Stimulated activated CD4-positive, alpha-beta T cell treated with anti-CD3 and anti-CD28 coated beads, Interleukin-1b, Interleukin-23, amount 100 ng/mL, for 1 hour (primary cell): ENCODE measurements at places on chromosomes 12 and 14.

- no peak for DNase-seq
Measured at GRCh38 chr12:31687101-31687527, 27.6 kb downstream of the ETFBKMT start.

DNA sequence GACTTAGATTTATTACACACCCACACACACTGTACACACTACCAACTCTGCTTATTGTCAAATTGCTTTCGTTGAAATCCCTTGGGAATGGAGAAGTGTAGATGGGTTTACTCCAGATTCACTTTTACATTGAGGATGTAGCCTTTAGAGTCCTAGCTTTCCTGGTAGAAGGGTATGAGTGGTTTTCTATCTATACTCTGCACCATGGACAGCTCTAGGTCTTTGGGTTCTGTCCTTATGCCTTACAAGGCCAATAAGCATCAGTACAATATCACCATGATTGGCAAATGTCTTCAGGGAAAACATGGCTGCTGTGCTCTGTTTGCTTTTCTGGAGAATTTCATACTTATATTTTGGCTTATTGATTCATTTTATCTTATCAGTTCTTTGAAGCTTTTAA is 1063.9 kb downstream of the SLC6A15 start:
- DNase-seq, result no peak

DNA sequence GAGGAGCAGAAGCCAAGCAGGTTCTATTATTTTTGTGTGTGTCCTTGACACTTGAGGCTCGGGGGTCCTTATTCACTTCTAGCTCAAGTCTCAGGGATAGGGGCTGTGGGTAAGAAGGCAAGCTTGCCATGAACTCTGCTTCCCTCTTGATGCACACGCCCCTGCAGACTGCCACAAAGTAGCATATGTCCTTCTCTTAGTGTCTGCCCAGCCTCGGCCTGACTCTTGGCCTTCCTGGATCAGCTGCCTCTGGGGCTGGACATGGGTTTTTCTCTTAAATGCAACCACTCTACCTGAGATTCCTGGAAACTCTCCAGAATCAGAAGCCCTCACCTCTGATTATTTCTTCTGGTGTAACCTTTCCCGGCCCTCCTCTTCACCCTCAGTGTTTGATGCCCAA is 28.2 kb upstream of the PEX5 start:
- no peak for DNase-seq

DNA sequence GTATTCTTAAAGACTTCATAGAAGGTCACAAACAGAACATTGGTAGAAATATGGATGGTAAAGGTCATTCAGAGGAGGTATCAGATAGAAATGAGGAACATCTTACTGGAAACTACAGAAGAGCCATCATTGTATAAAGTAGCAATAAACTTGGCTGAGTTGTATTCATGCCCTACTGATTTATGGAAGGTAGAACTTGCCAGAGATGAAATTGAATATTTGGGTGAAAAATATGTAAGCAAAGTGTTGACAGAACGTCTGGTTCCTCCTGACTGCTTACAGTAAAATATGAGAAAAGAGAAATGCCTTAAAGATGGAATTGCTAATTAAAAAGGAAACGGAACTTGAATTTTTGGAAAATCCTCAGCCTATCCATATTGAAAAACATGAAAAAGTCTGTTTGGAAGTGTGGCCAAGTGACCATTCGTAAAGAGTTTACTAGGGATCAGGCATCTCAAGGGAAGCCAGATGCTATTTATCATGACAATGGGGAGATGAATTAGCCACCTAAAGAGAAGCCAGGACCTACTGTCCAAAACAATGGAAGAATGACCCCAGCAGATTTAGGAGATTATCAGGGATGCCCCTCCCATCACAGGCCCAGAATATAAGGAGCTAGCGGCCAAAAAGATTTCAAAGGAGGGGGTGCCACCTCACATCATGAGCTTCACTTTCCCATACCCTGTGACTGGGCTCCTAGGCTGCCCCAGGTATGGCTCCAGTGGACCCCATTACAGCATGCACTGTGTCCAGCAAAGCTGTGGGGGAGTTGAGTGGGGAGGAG is 189.3 kb downstream of the ITPR2 start:
- DNase-seq, result no peak

- no peak for DNase-seq
Measured at GRCh38 chr14:68413509-68413908, 379.4 kb downstream of the ZFP36L1 start.

GRCh38 chr14:79089576-79089975 is 919.4 kb downstream of the NRXN3 start:
- DNase-seq, result no peak

DNA sequence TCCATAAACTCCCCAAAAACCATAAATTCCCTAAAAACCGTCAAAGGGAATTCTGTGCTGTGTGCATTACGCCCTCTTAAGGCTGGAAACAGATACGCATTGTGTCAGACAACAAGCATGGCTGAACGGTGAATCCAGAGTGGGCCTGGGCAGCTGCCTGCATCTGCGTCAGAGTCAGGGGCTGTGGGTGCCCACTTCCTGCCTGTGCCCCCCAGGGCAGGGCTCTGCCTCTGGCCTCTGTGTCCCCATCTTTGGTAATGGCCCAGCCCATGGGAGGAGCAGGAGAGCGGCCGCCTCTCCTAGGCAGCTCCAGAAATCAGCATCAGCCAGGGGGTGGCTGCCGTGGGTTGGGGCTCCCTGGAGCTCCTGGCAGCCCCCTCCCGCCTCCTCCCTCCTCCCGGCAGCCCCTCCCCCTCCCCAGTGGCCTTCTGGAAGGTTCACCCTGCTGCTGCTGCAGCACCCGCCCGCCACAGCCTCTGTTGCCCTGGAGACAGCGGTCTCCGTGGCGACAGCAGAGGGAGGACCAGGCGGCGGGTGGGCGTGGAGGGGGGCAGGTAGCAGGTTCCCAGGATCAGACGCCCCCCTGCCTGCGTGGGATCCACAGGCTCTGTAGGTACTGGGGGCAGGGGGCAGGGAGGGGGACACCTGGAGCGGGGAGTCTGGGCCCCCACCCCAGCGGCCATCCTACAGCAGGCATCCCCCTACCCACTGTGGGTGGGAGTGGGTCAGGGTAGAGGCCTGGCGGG is 5.9 kb downstream of the MMP17 start:
- DNase-seq, result no peak

DNA sequence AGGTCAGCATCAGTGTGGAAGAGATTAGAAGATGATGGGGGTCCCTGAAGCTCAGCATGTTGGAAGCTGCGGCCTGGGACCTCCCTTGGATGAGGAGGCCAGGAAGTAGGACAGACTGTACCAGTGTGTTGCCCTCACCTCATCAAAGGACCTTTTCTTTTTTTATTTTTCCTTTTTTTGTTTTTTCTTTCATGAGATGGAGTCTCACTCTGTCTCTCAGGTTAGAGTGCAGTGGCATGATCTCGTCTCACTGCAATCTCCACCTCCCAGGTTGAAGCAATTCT is 16.4 kb upstream of the FAM222A start:
- DNase-seq, result no peak

- DNase-seq, result no peak
Measured at GRCh38 chr12:29220632-29221336, 71.7 kb downstream of the FAR2 start.

GRCh38 chr14:67420102-67420739 is 8.3 kb upstream of the PLEK2 start:
- no peak for DNase-seq

DNA sequence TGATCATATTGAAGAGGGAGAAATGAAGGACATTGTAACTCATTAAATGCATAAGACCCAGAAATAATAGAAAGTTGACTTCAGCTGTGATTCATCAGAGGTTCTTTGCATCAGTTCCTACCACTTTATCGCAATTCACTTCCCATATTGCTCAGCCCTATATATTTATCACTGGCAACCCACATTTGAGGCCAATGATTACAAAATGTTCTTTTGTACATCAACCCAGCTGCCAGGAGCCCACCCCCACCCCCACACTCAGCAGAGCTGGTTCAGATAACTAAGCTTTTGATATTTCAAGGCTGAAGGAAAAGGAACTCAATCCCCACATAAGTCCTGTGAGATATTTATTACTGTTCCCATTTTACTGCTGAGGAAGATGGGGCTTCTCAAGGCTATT is 51.2 kb upstream of the TMPO start:
- no peak for DNase-seq

DNA sequence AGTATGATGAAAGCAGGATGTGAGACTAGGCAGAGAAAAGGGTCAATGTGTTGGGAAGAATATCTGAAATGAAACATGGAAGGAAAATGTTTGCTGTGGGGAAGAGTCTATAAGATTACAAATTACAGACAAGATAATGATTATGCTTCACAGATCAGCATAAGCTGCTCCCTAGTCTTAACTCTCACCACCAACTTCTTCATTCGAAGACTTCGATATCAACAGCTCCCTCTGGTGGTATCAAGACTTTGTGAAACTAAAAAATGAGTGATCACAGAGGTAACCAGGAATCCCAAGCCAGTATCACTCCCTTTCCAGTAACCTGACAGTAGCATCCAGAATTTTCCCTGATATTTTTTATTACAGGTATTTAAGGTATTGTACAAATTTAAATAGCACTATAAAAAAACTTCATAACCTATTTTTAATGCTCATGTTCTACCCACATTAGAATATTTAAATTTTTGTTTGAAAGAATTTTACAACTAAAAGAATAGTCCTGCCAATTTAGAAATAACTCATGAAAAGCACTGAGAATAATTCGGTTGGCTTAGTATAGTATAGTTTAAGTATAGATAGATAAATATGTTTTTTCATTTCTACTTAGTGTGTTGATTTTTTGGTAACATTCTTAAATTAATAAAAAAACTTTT is 84.4 kb downstream of the C2CD5 start:
- no peak for DNase-seq

GRCh38 chr12:73421832-73422231 is 1115.8 kb upstream of the ATXN7L3B start:
- DNase-seq, result no peak

DNA sequence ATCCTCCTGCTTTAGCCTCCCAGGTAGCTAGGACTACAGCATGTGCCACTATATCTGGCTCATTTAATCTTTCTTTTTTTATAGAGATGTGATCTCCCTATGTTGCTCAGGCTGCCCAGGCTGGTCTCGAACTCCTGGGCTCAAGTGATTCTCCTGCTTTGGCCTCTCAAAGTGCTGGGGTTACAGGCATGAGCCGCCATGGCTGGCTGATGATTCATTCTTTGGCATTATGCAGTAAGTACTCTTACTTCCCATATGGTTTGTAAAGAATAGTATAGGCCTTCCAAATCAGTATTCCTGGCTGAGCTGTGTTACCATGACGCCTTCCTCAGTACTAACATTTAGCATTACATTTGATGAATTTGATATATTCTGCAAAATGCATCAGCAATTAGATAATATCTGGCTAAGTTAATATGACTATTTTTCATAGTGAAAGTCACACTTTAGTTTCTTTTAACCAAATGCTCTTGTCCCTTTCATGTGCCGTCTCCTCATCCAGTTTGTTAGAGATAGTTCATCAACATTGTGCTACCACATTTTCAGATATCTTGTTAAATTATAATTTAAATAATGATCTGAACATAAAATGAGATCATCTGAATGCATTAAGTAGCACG is 3.2 kb upstream of the MIA2 start:
- no peak for DNase-seq

GRCh38 chr12:47868041-47868440 is 36.8 kb downstream of the VDR start:
- DNase-seq, result no peak

GRCh38 chr12:77019920-77020319 is 45.4 kb downstream of the E2F7 start:
- no peak for DNase-seq

- DNase-seq, result no peak
Measured at GRCh38 chr12:96720363-96720705, 186.7 kb upstream of the NEDD1 start.

GRCh38 chr12:58172433-58173073 is 231.2 kb downstream of the ATP23 start:
- DNase-seq, result no peak

- DNase-seq, result no peak
Measured at GRCh38 chr12:21725731-21726130, 48.8 kb downstream of the KCNJ8 start.

- no peak for DNase-seq
Measured at GRCh38 chr12:45959728-45960127, 30.6 kb downstream of the SCAF11 start.

GRCh38 chr12:4909734-4910501 is at the start of gene KCNA1:
Gene KCNA1, plus strand, starts transcription at chr12:4909905. Its CDS starts 1,474 bp downstream, at chr12:4911379.
- DNase-seq, result no peak

DNA sequence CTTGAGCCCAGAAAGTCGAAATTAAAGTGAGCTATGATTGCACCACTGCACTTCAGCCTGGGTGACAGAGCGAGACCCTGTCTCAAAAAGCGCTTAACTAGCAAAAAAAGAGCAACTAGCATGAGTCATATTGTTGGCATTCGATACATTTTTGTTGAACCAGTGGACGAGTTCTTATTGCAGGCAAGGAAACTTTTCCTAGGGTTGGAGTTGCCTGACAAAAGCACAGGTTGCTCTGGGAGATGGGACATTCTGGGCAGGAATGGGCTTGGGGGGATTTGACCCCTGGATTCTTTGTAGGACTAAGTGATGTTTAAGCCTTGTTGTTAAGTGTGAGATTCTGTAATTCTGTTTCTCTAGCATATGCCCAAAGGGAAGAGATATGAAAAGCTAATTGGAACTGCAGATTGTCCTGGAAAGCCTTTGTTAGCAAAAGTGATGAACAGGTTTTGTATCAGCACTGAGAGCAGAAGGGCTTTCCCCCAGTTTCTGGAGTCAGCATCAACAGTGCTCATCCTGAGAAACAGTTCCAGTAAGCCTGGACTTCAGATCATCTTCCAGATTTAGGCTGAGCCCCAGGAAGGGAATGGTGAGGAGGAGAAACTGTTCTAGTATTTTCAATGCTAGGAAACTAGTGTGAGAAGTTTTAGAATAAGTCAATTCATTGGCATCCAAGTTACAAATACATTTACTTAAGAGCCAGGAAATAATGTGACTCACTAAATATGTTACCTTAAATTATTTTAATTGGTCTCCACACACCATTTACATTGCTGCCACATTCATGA is 123.1 kb downstream of the SRGAP1 start:
- no peak for DNase-seq

DNA sequence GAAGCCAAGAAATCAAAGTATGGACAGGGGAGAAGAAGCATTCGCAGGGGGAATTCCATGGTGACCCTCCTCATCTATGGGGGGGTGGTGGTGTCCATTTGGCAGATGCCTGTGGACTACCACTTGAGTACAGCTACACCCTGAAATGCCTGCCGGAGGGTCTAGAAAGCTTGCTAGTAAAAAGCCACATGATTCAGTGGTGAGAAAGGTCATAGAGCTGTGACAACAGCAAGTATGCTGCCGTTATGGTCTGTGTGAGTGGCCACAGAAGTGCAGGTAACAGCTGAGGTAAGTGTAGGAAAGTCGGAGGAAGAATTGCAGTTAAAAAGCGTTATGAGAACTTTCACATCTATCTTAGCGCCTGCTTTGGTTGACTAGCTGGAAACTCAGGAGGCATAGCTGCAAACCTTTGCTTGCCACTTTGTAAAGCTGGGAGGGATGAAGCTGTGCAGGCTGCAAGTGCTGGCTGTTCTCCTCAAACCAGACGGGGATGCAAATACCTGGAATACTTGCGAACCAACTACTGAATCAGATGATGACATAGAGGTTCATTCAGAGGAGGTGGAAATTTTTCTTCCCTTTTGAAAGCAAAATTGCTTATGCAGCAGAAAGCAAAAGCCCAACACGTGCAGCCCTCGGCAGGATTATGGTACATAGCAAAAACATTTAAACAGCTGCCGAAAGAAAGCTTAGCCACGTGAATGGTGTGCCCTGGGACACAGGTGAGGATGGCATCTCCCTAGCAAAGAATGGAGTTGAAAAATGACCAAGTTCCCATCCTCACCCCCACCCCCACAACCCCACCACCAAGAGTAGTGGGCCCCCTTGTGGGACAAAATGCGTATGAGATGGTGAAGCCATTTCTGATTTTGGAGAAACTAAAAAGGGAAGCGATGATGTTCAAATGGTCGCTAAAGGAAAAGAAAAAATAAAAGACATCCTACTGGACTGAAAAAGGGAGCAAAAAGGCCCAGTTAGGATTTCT is 287.0 kb downstream of the RERGL start:
- DNase-seq, result no peak
